A549 (cell line): ENCODE measurements at places on chromosomes 12 and 14.

GRCh38 chr14:103151270-103151945 is 28.1 kb downstream of the TNFAIP2 start:
- DNase-seq = no peak

GRCh38 chr12:82359115-82359478 is 768 bp downstream of the METTL25 start:
- no peak for DNase-seq

- DNase-seq = no peak
These were observed 351.3 kb upstream of the KITLG start for GRCh38 chr12:88931598-88931997.

GRCh38 chr14:92922155-92922735 is 705 bp upstream of the CHGA start:
- no peak for DNase-seq

GRCh38 chr14:31677630-31678029 is 116.4 kb downstream of the NUBPL start:
- DNase-seq = no peak

GRCh38 chr12:92193846-92194245 is 48.2 kb upstream of the BTG1 start:
- DNase-seq = no peak

- no peak for DNase-seq
These were observed 13.2 kb downstream of the STK38L start for GRCh38 chr12:27257104-27257843.

DNA sequence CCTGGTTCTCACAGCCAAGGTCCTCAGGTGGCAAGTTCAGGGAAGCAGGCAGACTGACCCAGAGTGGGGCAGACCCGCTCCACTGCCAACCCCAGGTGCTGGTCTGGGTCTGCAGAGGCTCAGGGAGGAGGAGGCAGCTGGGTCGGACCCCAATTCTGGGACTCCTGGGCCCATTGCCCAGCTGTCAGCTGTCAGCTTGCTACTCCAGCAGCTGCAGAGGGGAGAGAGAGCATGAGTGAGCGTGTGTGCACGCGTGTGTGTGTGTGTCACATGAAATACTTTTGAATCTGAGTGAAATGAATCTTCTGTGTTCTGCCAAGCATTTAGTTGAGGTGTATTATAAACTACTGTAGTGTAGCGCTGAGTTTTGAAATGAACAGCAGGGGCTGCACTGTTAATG is 30.8 kb downstream of the XRCC3 start:
- DNase-seq = no peak

- no peak for DNase-seq
These were observed 110.8 kb downstream of the NUAK1 start for GRCh38 chr12:106027911-106028310.
